ENCODE measurements at places on chromosomes 13 and 19. TPM values are rescaled to one million over a fixed set of nuclear protein-coding genes. Genes with fewer than 3 reads are reported as not detected.
A peak's percentile ranks its signal among the peaks of the same experiment; 100 is the strongest.

The ZNF728 gene
- polyA plus RNA-seq, result not detected

The SIAH3 gene
- polyA plus RNA-seq, result not detected

The MAMSTR gene
- not detected for polyA plus RNA-seq

The PTGER1 gene
- 1.2 TPM for polyA plus RNA-seq

The LIPE gene
- polyA plus RNA-seq, result 1.9 TPM

The ZNF85 gene
- polyA plus RNA-seq, result 1.7 TPM

The NOTCH3 gene
- polyA plus RNA-seq, result not detected

The ZNF836 gene
- polyA plus RNA-seq, result 7.2 TPM

The CNFN gene
- polyA plus RNA-seq, result 3.3 TPM

The SERPINE3 gene
- not detected for polyA plus RNA-seq

The ZNF546 gene
- polyA plus RNA-seq, result 2.5 TPM

The ZNF490 gene
- 8.2 TPM for polyA plus RNA-seq

The CYP2B6 gene
- not detected for polyA plus RNA-seq

The ZNF296 gene
- polyA plus RNA-seq, result 4.0 TPM

DNA sequence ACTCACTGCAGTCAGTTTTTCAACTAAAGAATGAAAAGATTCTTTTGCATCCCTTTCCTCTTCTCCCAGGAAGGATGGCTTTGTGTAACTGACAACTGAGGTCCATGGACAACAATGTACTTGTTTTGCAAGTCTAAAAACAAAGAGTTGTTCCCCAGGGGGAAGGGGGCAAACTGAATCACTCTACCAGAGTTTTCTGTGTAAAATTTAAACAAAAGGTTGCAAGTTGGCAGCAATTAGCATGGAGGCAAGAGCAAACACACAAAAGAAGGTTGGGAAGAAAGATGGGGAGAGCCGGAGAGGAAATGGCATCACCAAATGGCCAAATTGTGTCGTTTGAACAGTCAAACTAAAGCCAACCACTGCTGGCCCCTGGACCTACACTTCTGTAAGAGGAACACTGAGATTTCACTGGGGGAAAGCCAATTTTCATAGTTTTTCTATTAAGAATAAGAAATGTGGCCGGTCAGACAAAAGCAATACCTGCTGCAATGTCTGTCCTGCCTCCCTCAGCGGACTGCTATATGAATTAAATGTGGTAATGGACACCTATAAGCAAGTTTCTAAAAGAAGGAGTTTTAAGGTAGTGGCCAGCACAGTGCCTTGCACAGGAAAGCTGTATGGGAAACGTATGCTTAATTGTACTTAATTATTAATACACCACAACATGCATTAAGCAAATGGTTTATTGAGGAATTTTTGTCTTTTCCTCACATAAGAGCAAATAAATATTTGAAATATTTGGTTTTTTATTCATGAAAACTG is 16.1 kb upstream of the SACS start:
- peaks cover 1% of the 10 kb centered on the region for H3K27me3 ChIP-seq
- H3K36me3 ChIP-seq, result no peaks in the 10 kb centered on the region
- H3K4me3 ChIP-seq, result no peak overlapping the region

DNA sequence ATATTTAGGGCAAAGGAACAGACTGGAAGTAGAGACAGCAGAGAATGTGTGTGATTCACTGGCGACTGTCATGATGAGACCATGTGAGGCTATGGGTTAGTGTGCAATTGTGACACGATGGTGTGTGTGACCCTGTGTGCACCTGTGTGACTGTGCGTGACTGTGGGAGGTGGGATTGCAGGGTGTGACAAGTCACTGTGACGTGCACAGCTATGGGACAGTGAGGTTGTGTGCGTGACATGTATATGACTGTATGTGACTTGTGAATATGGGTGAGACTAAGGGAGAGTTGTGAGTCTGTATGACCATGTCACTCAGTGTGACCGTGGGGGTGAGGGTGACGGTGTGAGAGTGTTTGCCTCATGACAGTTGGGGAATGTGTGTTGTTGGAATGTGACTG is 3.4 kb upstream of the GIPR start:
- no peak for DNase-seq
- H3K27ac ChIP-seq, result no peak overlapping the region
- peaks cover 24% of the 10 kb centered on the region for H3K4me1 ChIP-seq
- no peak overlapping the region for H3K4me3 ChIP-seq
- no peaks in the 10 kb centered on the region for H3K36me3 ChIP-seq

GRCh38 chr19:46426506-46427162 is 2.1 kb downstream of the PNMA8C start:
- peaks cover 29% of the 10 kb centered on the region for H3K27me3 ChIP-seq
- DNase-seq, result peak; percentile 33
- H3K4me3 ChIP-seq, result peak overlapping the region; percentile 73
- peak overlapping the region; percentile 2 for H3K27ac ChIP-seq

DNA sequence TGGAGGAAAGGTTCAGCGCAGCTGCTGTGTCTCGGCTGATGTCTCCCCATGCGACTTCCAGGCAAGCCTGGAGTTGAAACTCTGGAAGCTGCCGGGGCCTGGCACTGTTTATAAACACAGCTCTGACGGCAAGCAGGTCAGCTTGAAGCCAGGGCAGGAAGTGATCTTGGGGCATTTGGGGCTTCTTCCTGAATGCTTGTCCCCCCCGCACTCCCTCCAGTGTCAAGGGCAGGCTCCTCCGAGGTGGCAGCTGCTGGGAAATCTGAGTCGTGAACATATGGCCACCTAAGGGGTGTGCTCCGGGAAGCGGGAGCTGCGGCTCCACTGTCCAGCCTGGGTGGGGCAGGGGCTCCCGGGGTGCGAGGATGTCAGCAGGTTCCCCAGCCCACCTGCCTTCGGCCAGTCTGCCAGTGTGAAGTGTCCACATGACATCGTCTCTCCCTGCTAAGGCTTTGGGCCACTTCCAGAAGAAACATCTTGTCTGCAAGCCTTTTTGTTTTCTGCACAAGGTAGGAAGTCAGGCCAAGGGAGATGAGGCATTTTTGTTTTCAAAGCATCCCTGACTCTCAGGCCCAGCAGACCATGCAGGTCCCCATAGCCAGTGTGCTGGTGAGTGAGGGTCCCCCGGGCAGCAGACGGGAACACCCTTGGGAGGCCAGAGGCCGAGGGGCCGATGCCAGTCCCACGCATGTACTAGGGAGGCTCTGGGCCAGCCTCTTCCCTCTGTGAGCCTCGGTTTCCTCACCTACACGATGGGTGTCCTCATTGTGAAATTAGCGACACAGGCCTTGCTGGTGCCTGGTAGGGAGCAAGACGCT is 2.7 kb downstream of the PIAS4 start:
- no peaks in the 10 kb centered on the region for H3K36me3 ChIP-seq
- H3K4me3 ChIP-seq, result peak overlapping the region; percentile 33
- H3K27me3 ChIP-seq, result peaks cover 17% of the 10 kb centered on the region

GRCh38 chr13:80901111-80901510 is 560.2 kb upstream of the SPRY2 start:
- H3K27me3 ChIP-seq, result no peaks in the 10 kb centered on the region
- H3K27ac ChIP-seq, result no peak overlapping the region
- H3K4me1 ChIP-seq, result no peaks in the 10 kb centered on the region
- no peak overlapping the region for H3K4me3 ChIP-seq
- no peaks in the 10 kb centered on the region for H3K36me3 ChIP-seq
- no peak for DNase-seq

- H3K4me3 ChIP-seq, result no peak overlapping the region
- DNase-seq, result no peak
- H3K27ac ChIP-seq, result no peak overlapping the region
- H3K27me3 ChIP-seq, result no peaks in the 10 kb centered on the region
Measured at GRCh38 chr13:108853031-108853430, 223.6 kb downstream of the MYO16 start.

DNA sequence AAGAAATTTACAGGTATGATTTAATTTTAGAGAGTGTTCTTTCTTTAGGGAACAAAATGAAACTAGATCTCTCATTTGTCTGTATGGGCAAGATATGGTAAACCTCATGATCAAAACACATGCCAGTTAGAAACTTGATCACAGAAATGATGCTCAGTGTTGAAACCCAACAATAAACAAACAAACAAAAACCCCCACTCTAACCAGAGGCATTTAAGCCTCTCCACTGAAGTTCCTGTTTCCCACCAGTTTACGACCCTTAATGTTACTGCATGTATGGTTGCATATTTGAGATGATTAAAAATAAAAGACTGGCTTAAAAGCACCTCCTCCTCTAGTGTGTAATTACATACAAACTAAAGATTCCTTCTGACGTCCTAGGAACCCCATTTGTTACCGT is 293.3 kb upstream of the MAB21L1 start:
- H3K27me3 ChIP-seq, result no peaks in the 10 kb centered on the region
- no peak overlapping the region for H3K27ac ChIP-seq
- no peaks in the 10 kb centered on the region for H3K4me1 ChIP-seq
- no peak overlapping the region for H3K4me3 ChIP-seq

DNA sequence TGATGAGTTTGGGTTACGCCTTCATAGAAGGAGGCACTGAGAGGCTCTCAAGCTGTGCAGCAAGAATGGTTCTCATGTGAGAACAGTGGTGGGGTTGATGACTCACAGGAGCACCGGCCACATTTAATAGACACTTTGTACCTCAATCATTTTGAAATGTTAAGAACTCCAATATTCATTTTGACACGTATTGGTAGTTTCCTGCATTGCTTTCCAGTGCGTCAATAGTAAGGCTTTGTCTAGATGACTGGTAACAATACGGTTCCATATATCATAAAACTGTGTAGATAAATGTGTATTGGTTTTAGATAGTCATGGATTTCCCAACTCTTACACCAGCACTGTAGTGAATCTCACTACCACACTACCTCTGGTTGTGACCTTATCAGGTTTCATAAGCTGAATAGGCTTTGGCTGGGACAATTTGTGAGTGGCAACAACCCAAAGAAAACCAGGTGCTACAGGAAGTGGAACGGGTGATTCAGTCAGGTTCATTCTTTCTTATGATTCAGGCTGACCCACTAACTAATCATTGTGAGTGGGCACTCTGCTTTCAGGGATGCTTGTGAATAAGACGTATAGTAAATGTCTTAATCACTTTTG is 362.6 kb downstream of the KLF5 start:
- no peak for DNase-seq
- no peak overlapping the region for H3K27ac ChIP-seq
- no peak overlapping the region for H3K4me3 ChIP-seq
- H3K36me3 ChIP-seq, result no peaks in the 10 kb centered on the region

GRCh38 chr13:48010698-48011097 is 9.6 kb upstream of the SUCLA2 start:
- H3K27ac ChIP-seq, result no peak overlapping the region
- no peaks in the 10 kb centered on the region for H3K27me3 ChIP-seq
- no peaks in the 10 kb centered on the region for H3K4me1 ChIP-seq
- H3K4me3 ChIP-seq, result no peak overlapping the region

GRCh38 chr13:40697711-40698110 is 31.3 kb upstream of the FOXO1 start:
- H3K27me3 ChIP-seq, result no peaks in the 10 kb centered on the region
- no peaks in the 10 kb centered on the region for H3K4me1 ChIP-seq
- no peak overlapping the region for H3K27ac ChIP-seq

DNA sequence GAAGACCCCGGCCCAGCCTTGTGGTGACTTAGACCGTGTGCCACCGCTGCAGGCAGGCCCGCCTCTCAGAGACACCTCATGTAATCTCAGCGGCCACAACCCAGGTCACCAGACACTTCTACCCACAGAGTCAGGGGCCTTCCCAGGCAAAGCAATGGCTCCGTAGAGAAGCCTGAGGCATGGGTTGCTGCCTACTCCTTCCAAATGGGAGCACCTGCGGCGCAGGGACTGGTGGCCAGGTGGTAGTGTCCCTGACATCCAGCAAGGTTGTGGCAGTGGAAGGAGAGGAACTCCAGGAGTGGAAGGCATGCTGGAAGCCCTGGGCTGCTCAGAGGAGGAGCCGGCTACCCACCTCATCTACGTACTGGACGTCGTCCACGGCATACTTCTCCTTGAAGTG is 21.0 kb downstream of the PEPD start:
- no peak for DNase-seq
- H3K4me1 ChIP-seq, result no peaks in the 10 kb centered on the region
- peaks cover 9% of the 10 kb centered on the region for H3K36me3 ChIP-seq
- H3K27ac ChIP-seq, result no peak overlapping the region

- no peaks in the 10 kb centered on the region for H3K36me3 ChIP-seq
- peaks cover 1% of the 10 kb centered on the region for H3K27me3 ChIP-seq
- H3K4me3 ChIP-seq, result no peak overlapping the region
- no peaks in the 10 kb centered on the region for H3K4me1 ChIP-seq
- no peak for DNase-seq
- no peak overlapping the region for H3K27ac ChIP-seq
Measured at GRCh38 chr13:91785431-91786119, 387.2 kb downstream of the GPC5 start.

- H3K36me3 ChIP-seq, result no peaks in the 10 kb centered on the region
- peak overlapping the region; percentile 95 for H3K4me3 ChIP-seq
Measured at GRCh38 chr19:52188822-52189734, 774 bp upstream of the PPP2R1A start.

GRCh38 chr13:76335463-76335862 is 550.7 kb downstream of the KCTD12 start:
- no peaks in the 10 kb centered on the region for H3K4me1 ChIP-seq
- H3K27ac ChIP-seq, result no peak overlapping the region
- no peaks in the 10 kb centered on the region for H3K27me3 ChIP-seq
- no peak overlapping the region for H3K4me3 ChIP-seq
- no peak for DNase-seq
- no peaks in the 10 kb centered on the region for H3K36me3 ChIP-seq

- no peak for DNase-seq
- peaks cover 3% of the 10 kb centered on the region for H3K27me3 ChIP-seq
- H3K4me1 ChIP-seq, result peaks cover 14% of the 10 kb centered on the region
- H3K4me3 ChIP-seq, result no peak overlapping the region
- peaks cover 4% of the 10 kb centered on the region for H3K36me3 ChIP-seq
Measured at GRCh38 chr13:112795277-112795676, 105.4 kb downstream of the ATP11A start.

- no peaks in the 10 kb centered on the region for H3K27me3 ChIP-seq
- no peak overlapping the region for H3K4me3 ChIP-seq
- no peaks in the 10 kb centered on the region for H3K36me3 ChIP-seq
Measured at GRCh38 chr13:40422588-40423235, 243.7 kb downstream of the FOXO1 start.

- peaks cover 21% of the 10 kb centered on the region for H3K36me3 ChIP-seq
- H3K4me3 ChIP-seq, result peak overlapping the region; percentile 97
- no peak for DNase-seq
- H3K27me3 ChIP-seq, result peaks cover 13% of the 10 kb centered on the region
Measured at GRCh38 chr13:26220575-26220974, 1.5 kb downstream of the RNF6 start.

GRCh38 chr19:11814700-11815035 is 595 bp downstream of the ZNF440 start:
- peaks cover 2% of the 10 kb centered on the region for H3K27me3 ChIP-seq
- peaks cover 34% of the 10 kb centered on the region for H3K4me1 ChIP-seq
- DNase-seq, result no peak

GRCh38 chr13:53241891-53242348 is 213.3 kb downstream of the OLFM4 start:
- no peak overlapping the region for H3K4me3 ChIP-seq
- no peak for DNase-seq
- no peaks in the 10 kb centered on the region for H3K36me3 ChIP-seq
- H3K4me1 ChIP-seq, result no peaks in the 10 kb centered on the region

- no peak for DNase-seq
- H3K4me3 ChIP-seq, result no peak overlapping the region
- no peaks in the 10 kb centered on the region for H3K4me1 ChIP-seq
- H3K36me3 ChIP-seq, result peaks cover 11% of the 10 kb centered on the region
- no peaks in the 10 kb centered on the region for H3K27me3 ChIP-seq
- H3K27ac ChIP-seq, result no peak overlapping the region
Measured at GRCh38 chr13:20487927-20488326, 37.7 kb downstream of the CRYL1 start.
